Stimulated activated CD8-positive, alpha-beta memory T cell treated with anti-CD3 and anti-CD28 coated beads, Interleukin-4, amount 100 ng/mL, for 1 hour (primary cell): ENCODE measurements at places on chromosomes 12 and 14.

- no peak for DNase-seq
These were observed 47.5 kb downstream of the EGLN3 start for GRCh38 chr14:33903369-33903768.

DNA sequence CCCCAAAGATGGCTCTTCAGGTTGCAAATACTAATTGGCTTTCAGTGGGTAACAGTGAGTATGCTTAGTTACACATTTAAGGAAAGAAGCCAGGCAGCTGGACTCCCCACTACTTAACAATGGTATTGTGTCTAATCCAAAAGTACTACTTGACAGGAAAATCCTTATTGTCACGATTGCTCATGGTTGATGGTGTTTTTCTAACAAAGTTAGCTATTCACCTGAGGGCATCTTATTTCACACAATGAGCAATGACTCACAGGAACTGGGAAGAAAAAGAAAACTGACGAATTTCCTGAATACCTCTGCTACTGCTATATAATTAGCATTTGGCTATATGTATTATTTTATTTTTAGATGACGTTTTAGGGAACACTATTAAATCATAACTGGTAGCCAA is 33.4 kb upstream of the ALG10 start:
- DNase-seq, result no peak

DNA sequence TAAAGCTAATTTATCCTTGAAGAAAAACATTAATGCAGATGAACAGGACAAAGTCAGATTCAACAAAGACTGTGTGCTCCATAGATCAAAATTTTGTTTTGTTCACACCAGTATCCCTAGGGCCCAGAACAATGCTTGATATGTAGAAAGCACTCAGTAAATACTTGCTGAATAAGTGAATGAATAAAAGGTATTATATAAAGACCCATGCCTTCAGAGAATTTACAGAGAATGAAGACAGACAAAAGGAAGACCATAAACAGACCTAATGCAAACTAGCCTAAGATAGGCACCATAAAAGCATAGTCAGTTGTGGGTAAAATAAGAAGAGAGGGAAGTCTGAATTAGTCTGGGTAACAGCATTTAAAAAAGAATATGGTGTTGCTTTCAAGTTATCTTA is 47.3 kb upstream of the TMCC3 start:
- no peak for DNase-seq

- DNase-seq, result no peak
These were observed 44.8 kb downstream of the SLC17A8 start for GRCh38 chr12:100401660-100402059.

DNA sequence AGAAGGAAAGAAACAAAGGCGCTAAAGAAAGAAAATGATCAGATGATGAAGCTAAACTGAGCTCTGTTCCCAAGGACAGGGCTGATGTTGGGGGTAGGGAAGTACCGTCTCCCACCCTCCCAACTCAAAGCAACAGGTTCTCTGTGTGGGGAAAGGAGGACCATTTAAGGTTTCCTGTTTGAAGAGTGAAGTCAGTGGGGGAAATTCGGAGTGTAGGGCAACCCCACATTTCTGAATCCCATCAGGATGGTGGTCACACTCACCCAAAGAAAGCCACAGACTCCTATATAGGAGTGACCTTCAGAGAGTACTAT is 131.1 kb downstream of the KSR2 start:
- no peak for DNase-seq

DNA sequence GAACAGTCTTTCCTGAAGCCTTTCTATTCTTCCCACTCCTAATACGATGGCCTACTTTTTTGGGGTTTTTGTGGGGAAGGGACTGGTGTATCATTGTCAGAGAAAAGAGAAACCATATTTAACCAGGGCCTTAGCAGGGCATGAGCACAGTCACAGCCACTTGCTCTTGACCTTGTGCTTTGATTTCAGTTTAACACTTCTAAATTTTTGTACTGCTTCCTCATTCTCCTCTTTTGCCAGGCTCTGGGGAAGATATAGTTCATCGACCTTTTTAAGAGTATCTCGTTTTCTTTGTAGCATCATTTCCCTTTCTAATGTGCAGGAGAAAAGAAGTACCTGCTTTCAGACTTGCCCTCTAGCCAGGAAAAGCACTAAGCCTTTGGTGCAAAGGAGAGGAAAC is 2.2 kb downstream of the ZBTB1 start:
- no peak for DNase-seq

DNA sequence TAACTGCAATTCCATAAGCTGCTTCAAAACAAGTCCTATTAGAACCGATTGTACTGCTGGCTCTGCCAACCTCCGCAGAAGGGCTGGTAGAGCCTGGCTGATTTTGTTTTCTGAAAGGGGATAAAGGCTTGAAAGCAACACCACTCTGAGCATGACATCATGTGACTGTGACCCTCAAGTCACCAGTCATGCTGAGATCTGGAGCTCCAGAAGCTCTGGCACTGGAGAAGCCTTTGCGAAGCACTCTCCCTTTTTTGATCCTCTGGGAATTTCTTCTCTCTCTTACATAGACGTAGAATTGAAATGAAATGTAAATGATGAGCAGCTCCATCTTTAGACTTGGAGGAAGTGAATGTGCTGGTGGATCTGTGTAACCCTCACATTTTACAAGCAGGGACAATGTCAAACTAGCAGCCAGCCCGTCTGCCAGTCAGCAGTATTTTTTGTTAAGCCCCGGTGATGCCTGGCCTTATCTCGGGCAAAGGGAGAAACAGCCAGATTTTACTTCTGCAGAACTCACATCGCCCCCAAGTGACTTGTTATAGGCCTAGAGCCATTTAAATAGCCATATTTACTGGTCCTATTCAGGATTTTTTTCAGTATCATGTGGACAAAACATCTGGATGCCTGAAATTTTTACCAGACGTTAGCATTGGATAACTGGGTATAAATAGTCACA is 112.1 kb upstream of the NPAS3 start:
- no peak for DNase-seq

DNA sequence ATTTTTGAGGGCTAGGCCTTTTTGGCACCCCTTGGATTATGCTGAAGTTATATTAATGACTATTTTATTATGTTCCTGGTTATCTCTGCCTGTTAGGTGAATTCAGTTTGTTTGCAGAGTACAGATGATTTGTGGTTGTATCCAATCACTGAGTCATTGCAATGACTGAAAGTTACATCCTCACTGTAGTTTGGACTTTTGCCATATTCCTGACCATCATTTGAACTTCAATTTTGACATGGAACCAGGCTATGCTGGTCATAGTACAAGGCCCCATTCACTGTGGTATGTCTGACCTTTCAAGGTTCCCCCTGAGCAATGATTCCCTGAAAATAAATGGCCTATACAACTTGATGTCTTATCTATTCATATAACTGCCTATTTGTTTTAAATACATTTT is 621.0 kb downstream of the CCER1 start:
- no peak for DNase-seq

- DNase-seq, result no peak
These were observed 8.6 kb downstream of the RAB5B start for GRCh38 chr12:55982319-55982936.

DNA sequence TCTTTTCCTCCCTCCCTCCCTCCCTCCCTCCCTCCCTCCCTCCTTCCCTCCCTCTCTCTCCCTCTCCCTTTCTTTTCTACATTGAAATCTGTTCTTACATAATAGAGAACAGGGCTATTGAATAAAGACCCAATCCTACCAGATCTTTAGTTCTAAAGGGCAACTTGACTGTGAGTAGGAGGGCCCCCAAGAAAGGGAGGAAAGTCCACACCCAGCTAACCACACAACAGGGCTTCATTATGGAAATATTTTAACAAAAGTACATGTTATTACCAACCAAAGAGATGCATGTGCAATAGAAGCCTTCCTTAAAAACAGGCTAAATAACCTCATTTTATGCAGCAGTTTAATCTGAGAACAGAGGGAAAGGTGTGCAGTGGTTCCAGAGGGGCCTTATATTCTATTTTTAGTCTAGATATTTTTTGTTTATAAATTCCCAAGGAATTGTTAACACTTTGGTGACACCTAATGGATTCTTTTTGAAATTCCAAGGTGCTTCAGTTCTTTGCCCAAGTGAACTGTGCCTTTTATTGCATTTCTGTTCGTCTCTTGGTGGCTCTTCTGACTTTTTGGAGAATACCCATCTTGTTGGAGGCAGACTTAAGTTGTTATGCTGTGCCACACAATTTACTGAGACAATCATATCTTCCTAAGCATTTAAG is 63.0 kb downstream of the GNS start:
- DNase-seq, result no peak

DNA sequence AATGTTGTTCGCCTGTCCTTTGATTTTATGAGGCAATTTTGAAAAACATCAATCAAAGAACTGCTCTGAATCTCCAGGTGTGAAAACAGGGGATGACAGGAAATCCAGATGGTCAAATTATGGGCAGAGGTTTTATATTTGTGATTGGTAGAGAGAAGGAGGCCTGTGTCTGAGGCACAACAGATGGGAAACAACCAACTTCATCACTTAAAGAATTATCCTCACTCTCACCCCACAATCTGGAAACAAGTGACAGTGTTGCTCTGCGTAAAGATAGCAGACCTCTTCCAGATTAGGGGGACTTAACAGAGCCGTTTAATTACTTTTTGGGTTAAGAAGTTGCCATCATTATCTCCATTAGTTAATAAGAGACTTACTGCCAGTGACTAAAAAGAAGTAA is 64.1 kb upstream of the EGLN3 start:
- no peak for DNase-seq

GRCh38 chr14:83632375-83632774 is 1897.6 kb upstream of the FLRT2 start:
- DNase-seq, result no peak

GRCh38 chr12:93883436-93884154 is 206.4 kb downstream of the CRADD start:
- DNase-seq, result no peak

DNA sequence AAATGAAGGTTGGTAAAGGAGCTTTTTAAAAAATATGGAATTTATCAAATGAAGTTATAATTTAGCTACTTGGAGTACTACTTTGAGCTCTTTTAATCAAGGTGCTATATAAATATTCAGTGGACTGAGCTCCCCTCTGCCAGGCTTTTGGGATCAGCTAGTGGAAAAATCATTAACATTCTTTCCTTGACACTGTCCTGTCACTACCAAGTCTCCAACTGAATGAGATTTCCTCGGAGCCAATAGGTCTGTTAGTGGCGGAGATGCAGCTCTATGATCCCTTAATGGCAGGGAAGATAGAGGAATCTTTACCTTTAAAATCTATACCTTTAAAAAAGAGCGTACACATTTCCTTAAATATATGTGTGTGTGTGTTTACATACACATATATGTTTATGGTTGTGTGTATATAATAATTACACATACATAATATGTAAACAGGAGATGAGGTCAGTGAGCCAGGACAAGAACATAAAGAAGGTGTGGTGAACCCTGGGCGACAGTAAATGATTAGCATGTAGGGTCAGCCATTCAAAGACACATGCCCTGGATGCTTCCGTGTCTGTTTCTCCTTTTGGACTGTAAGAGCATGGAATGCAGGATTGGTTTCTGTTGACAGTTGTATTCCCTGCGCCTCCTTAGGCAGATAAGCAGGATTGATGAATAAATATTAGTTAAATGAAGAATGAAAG is 47.7 kb upstream of the ATP2A2 start:
- DNase-seq, result no peak

DNA sequence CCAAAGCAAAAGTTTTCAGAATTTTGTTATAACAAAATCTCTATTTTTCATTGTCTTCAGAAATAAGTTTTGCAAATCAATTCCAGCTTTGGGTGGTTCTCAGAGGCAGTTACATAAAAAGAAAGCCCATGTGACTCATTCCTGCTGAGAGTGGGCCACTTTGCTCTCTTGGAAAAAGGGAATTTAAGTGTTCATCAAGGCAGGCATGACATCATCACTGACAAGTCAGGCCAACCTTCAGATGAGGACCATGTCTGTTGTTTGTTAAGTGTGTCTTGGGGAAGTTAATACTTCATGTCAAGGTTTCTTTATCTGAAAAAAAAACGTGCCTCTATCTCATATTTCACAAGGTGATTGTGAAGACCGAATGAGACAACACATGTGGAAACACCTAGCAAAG is 519.8 kb upstream of the TMPO start:
- DNase-seq, result no peak

DNA sequence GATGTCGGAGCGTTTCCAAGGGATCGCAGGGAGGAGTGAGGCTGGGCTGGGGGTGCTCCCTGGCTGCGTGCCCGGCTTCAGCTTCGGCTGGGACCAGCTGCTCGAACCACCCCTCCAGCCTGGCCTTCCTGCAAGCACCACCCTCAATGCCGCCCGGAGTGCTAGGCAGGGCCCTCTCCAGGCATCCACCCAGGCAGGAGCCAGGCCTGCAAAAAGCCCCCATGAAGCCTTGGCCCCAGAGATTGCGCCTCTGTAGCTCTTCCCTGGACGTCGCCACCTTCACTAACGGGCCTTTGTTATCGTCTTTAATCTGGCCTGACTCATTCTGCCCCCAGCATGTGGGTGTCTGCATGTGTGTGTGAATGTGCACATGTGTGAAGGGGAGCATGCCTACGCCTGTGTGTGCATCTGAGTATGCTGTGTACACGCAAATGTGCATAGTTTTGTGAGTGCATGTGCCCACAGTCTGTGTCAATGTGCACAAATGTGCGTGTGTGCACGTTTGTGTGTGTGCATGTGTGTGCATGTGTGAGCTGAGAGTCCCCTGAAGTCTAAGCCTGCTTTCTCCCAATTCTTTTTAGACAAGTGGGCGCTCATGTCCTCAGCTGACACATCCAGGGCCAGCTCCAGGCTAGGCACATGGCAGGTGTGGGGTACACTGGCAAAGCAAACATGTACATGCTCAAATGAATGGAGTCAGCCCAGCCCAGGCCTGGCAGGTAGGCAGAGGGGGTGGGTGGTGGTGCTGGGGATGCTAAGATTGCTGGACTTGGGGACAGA is 195.4 kb upstream of the C14orf180 start:
- no peak for DNase-seq

GRCh38 chr14:59189091-59189785 is 771 bp downstream of the DAAM1 start:
- peak; percentile 5 for DNase-seq

DNA sequence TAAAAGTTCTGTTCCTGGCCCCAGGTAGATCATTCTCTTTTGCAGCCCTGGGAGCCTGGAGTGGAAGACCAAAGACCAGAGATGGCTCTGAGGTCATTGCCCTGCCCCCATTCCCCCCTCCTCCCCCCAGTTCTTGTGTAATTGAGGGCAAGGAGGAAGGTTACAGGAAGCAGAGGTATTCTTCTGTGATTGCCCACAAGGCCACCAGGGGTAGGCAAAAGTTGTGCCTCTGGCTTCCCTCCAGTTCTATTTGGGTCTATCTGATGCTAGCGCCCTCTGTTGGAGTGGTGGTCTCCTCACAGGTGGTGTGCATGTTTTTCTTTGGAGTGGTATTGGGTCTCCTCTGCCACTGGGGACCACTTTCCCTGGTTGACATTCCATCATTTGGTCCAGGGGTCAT is 41.2 kb upstream of the CRY1 start:
- DNase-seq, result no peak

GRCh38 chr12:110330544-110330943 is 49.5 kb downstream of the ATP2A2 start:
- DNase-seq, result no peak

DNA sequence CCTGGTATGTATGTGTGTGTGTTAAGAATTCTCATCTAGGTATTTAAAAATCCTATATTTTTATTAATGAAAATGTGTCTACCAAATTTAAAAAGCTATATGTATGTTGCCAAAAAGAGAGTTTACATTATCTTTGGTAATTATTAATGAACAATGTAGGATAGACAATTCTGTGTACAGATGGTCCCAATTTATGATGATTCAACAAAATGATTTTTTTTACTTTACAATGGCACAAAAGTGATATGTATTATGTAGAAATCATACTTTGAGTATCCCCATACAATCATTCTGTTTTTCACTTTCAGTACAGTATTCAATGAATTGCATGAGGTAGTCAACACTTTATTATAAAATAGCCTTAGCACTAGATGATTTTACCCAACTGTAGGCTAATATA is 39.4 kb downstream of the IRAK3 start:
- no peak for DNase-seq
